ENCODE measurements at places on chromosomes 11 and 22. TPM values are rescaled to one million over a fixed set of nuclear protein-coding genes. Genes with fewer than 3 reads are reported as not detected.

DNA sequence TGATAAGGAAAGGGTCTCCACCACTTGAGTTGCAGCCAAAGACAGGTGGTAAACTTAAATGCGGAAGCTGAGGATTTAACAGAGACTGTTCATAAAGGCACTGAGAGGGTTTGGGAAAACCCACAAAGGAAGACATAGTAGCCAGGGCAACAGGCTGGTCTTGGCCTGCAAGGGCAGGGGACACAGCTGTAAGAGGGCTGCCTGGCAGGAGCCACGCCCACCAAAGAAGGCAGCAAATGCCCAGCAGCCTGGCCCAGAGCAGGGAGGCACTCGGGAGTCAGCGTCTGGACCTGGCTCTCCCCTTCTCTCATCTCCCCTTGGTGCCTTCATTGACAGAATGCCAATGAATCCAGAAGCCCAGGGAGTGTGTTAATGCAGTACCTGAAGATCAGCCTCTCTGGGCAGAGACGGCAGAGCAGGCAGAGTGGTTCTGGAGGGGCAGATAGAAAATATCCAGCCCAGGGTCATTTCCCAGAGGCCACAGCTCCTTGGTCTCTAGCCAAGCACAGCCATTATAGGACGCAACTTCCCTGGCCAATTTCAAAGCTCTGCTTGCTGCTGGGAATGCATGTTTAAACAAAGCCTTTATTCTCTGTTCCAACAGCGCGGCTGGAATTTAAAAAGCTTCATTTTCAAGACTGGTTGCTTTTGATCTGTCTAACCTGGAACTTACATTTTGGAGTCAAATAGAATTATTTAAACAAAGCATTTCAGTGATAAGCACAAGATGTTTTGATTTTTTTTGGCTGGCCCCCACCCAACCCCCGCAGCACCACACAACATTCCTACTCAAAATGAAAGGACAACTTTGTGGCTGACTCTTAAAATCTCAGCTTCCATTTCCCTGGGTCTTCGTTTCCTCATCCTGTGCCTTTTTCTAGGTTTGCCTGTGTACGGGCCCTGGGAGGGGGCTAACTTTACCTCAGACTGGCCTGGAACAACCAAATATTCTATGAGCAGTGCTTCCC, 125.6 kb upstream of the LMO1 start:
- DNase-seq = no peak

- no peak for DNase-seq
Measured at GRCh38 chr11:12905435-12905834, 103.7 kb upstream of the RASSF10 start.

The ANKRD13D gene
- total RNA-seq = 23.9 TPM

DNA sequence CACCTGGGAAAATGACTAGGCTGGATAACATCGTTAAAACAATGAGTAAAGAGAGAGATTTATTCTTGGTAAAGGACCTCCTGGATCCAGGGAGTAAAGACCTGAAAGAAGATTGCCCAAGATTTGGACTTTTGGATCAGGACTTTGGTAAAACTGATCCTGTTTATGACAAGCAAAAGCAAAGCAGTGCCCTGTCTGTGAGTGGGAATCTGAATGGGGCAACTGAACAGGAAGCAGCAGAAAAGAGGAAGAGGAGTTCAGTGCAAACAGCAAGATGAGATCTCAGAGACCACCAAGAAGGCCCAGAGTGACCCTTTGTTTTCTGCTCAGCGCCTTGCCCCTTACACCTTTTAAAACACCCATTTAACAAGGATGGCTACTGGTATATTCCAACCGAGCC, 122.0 kb downstream of the VPREB1 start:
- DNase-seq = no peak

DNA sequence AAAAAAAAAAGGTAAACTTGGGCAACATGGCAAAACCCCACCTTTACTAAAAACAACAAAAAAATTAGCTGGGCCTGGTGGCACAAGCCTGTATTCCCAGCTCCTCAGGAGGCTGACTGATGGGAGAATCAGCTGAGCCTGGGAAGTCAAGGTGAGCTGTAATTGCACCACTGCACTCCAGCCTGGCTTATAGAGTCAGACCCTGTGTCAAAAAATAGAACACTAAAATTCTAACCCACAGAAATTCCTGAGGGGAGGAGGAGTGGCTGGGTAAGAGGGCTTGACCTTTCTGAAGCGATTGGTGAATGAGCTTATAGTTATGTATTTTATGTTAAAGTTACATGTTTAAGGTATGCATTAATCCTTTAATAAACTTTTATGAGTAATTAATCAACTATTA, 53.3 kb downstream of the FAT3 start:
- DNase-seq = no peak

DNA sequence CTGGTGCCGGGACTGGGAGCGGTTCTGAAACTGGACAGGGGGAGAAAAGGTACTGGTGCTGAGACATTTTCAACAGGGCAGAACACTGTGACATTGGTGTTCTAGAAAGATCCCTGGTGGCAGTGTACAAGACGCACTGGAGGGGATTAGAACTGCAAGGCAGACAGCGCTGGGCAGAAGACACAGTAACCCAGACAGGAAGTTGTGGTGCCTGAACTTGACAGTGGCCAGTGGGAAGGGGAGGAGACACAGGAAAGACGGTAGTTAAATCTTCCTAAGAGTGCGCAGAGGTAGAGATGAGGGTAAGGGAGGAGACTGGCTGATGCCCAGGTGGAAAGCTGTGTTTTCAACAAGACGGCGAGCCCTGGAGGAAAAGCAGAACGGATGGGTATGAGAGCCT, 24.5 kb downstream of the FAM227A start:
- no peak for DNase-seq

- no peak for DNase-seq
Measured at GRCh38 chr11:108787105-108787504, 122.2 kb downstream of the DDX10 start.

DNA sequence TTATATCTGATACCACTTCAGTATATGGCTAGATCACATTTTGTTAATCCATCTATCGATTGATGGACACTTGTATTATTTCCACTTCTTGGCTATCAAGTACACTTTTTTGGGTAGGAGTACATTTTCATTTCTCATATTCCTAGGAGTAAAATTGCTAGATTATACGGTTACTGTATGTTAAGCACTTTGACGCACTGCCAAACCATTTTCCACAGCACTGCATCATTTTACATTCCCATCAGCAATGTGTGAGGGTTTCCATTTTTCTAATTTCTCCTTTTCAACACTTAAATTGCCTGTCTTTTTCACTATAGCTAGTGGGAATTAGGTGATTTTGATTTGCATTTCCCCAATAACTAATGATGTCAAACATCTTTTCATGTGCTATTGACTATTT, 179.3 kb upstream of the B3GAT1 start:
- no peak for DNase-seq

DNA sequence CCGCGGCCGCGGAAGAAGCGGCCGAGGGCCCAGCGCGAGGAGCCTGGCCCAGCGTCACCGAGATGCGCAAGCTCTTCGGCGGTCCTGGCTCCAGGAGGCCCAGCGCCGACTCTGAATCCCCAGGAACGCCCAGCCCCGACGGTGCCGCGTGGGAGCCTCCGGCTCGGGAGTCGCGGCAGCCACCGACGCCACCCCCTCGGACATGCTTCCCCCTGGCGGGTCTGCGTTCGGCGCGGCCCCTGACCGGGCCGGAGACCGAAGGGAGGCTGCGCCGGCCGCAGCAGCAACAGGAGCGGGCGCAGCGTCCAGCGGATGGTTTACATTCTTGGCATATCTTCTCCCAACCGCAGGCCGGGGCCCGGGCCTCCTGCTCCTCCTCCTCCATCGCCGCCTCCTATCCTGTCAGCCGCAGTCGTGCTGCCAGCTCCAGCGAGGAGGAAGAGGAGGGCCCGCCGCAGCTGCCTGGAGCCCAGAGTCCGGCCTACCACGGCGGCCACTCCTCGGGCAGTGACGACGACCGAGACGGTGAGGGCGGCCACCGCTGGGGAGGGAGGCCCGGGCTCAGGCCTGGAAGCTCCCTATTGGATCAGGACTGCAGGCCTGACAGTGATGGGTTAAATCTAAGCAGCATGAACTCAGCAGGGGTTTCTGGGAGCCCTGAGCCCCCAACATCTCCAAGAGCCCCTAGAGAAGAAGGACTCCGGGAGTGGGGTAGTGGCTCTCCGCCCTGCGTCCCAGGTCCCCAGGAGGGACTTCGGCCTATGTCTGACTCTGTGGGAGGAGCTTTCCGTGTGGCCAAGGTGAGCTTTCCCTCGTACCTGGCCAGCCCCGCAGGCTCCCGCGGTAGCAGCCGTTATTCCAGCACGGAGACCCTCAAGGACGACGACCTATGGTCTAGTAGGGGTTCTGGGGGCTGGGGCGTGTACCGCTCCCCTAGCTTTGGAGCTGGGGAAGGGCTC, 1.2 kb downstream of the ARHGEF17 start:
- DNase-seq = peak; percentile 98

GRCh38 chr22:35335468-35335867, 35.8 kb downstream of the TOM1 start:
- no peak for DNase-seq

DNA sequence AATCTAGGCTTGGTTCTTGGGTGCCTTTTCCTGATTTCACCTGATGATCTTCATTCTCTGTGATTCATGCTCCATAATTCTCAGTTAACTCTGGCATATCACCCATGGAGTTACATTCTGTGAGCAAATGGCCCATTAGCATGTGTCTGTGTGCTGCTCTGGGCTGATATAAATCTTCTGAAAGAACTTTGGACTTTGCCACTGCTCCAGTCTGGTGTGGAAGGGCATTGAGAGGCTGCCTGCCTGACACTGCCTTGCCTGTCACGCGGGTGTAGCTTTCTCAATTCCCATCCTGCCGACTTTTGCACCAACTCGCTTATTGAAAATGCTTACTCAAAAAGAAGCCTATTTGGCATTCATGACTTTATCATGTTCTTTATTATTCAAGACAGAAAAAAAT, 42.2 kb downstream of the FAT3 start:
- no peak for DNase-seq

DNA sequence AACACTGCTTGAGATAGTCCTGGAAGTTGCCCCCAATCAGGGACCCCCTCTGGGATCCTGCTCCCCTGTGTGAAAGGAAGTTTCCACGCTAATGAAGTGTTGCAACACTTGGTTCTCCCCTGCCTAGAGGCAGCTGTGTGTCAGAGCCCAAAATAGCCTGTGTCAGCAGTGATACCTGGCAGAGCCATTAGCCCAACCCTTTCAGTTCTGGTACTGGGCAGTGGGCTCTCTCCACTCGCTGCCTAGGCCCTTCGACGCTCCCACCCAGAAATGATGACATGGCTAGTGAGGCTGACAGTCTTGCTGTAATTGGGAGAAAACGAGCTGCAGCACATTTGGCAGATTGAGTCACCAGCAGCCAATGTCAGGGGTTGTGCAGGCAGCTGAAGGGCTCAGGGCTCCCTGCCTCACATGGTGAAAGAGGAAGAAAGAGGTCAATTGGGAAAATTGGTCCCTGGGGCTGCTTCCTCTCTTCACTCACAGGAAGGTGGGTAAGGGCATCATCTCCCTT, 1.4 kb upstream of the NXF1 start:
- DNase-seq = peak; percentile 70

- DNase-seq = no peak
Measured at GRCh38 chr22:48431536-48432315, 1395.9 kb downstream of the BRD1 start.

GRCh38 chr11:21173476-21173875, 504.1 kb downstream of the NELL1 start:
- DNase-seq = no peak

The SLC15A3 gene
- total RNA-seq = 43.9 TPM

DNA sequence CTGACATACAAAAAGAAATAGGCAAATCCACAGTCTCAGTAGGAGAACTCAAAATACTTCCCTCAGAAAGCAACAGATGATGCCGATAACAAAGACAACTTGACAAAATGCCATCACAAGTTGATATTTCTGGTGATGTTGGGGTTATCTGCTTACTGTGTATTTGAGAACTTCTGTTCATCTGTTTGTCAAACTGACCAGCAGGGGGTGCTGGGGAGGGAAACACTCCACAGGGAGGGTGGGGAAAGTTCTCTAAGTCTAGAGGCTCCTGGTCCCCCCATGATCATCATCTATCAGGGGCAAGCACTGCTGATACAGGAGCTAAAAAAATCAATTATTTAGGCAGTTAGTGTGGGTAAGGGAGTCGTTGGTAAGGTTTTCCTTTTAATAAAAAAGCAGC, 19.2 kb downstream of the GLYATL1 start:
- no peak for DNase-seq

GRCh38 chr11:73875380-73875779, 1.3 kb downstream of the COA4 start:
- DNase-seq = no peak

The MGAT3 gene
- total RNA-seq = 0.99 TPM

The EHBP1L1 gene
- total RNA-seq = 233 TPM

GRCh38 chr11:114909866-114910265, 231.5 kb downstream of the NXPE2 start:
- DNase-seq = no peak

The SCN4B gene
- 1.4 TPM for total RNA-seq

The LRRN4CL gene
- total RNA-seq = 28.5 TPM

GRCh38 chr11:125382314-125382791, 113.7 kb downstream of the FEZ1 start:
- no peak for DNase-seq

The OR5I1 gene
- total RNA-seq = not detected

GRCh38 chr22:47806894-47807293, 1044.4 kb downstream of the TBC1D22A start:
- no peak for DNase-seq

GRCh38 chr22:41382610-41383009, 868 bp downstream of the TEF start:
- no peak for DNase-seq

- DNase-seq = no peak
Measured at GRCh38 chr11:60084631-60085273, 3.7 kb upstream of the MS4A2 start.

The TTLL8 gene
- not detected for total RNA-seq

DNA sequence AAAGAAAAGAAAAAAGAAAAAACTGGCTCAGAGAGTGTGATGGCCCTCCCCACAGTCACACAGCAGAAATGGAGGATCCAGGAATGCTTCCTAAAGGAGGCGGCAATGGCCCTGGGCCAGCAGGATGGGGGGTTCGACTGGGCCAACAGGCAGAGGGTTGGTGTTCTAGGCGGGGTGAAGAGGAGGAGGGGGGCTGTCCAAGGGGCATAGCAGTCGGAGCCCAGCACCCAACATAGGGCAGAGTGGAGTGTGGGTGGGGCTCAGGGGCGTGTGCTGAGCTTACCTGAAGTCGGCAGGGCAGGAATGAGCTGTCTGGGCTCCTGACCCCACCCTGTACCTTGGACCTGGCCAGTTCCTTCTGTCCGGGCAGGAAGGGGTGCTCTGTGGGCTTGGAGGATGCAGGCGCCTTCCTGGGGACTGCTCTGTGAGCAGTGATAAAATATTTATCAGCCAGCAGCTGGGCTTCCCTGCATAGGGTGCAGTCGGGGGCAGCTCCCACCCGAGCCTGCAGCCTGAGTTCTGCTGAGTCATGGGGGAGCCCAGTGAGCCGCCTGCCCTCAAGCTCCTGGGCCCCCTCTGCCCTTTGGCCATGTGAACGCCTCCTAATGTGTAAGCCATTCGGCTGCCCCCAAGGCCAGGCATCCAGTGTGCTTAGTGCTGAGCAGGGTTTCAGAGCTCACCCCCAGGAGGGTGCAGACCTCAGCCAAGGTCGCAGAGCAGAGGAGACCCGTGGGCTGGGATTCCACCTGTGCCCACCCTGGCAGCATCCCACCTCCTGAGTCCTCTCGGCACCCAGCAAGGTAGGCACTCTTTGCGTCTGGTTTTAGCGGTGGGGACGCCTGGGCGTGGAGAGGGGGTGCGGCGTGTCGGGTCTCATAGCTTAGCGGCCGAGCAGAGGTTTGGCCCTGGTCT, 25.3 kb upstream of the PRR5 start:
- no peak for DNase-seq

GRCh38 chr11:102810950-102811660, 13.1 kb upstream of the MMP1 start:
- DNase-seq = no peak

The KRTAP5-8 gene
- total RNA-seq = not detected

The PAMR1 gene
- total RNA-seq = 26.5 TPM

Measured in sigmoid colon (tissue), 7 donors.